ENCODE measurements at places on chromosomes 11 and 22.

DNA sequence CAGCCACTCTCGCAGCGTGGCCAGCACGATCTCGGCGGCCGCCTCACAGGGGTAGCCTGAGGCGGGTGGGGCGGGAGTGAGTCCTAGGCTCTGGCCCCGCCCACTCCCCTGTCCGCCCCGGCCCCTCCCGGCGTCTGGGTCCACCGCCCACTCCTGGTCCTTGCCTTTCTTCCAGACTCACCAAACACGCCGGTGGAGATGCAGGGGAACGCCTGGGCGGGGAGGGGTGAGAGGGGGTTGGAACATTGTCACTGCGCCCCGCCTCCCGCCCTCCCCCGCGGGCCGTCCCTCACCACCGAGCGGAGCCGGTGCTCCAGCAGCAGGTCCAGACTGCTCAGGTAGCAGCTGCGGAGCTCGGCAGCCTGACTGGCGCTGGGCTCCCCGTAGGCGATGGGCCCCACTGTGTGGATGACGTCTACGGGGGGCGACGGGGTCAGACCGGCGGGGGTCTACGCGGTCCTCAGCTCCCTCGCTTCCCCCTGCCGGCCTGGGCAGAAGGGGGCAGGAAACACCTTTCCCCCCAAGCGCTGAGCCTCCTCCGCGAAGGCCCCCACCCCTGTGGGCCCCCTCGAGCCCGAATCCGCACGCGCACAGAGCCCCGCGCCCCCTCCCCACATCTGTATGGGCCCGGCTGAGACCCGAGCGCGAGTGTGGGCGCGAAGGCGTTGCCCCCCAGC, 13.2 kb downstream of the OTUB1 start:
- DNase-seq, result no peak

GRCh38 chr22:29700206-29700899, 19.4 kb upstream of the CABP7 start:
- no peak for DNase-seq

DNA sequence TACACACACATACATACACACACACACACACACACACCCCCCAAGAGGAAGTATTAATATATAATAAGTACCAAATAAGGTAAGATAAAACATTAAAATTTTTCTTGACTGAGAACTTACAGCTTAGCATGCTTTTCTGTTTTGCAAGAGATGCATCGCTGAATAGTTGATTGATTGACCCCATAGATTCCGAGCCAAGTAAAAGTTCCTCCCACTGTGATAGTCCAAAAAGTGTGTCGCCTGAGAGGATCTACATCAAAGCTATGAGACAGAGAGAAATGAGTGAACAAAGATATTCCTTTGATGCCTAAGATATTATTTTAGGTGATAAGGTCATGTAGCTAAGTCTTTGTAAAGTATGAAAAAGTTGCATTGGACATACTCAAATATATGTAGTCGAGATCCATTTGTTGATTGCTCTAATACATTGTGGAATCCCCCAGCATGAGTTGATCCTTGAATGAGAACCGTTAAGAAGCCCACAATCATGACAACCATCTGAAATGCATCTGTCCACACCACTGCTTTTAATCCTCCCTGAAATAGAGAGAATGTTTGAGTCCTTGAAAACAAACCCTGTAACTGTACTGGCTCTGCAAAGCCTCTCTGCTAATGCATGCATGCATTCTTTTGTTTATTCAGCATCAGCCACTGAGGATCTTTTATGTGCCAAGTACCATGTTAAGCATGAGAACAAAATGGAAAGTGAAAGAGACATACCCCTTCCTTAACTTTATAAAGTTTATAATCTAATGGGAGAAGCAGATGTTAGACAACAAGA, 18.3 kb downstream of the SLC5A12 start:
- DNase-seq, result no peak

GRCh38 chr11:85977751-85978160, 91.1 kb downstream of the PICALM start:
- no peak for DNase-seq

GRCh38 chr22:41913842-41914534, 886 bp downstream of the SHISA8 start:
- DNase-seq, result no peak

DNA sequence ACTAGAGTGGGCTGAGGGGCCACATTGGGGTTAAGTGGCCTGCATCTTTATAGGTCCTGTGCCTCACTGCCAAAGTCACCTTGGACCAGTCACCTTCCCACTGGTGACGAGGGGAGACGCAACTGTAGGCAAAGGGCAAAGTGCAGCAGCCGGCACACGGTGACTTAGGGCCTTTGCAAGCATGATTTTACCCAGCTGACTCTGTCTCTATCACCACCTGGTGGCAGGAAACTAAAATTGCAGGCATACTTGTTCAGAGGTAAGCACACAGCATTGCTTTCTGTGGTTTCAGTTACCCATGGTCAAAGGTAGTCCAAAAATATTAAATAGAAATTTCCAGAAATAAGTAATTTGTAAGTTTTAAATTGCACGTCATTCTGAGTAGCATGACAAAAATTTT, 1164.4 kb downstream of the BRD1 start:
- no peak for DNase-seq

GRCh38 chr22:39234472-39234787, 10.4 kb downstream of the PDGFB start:
- DNase-seq, result no peak

DNA sequence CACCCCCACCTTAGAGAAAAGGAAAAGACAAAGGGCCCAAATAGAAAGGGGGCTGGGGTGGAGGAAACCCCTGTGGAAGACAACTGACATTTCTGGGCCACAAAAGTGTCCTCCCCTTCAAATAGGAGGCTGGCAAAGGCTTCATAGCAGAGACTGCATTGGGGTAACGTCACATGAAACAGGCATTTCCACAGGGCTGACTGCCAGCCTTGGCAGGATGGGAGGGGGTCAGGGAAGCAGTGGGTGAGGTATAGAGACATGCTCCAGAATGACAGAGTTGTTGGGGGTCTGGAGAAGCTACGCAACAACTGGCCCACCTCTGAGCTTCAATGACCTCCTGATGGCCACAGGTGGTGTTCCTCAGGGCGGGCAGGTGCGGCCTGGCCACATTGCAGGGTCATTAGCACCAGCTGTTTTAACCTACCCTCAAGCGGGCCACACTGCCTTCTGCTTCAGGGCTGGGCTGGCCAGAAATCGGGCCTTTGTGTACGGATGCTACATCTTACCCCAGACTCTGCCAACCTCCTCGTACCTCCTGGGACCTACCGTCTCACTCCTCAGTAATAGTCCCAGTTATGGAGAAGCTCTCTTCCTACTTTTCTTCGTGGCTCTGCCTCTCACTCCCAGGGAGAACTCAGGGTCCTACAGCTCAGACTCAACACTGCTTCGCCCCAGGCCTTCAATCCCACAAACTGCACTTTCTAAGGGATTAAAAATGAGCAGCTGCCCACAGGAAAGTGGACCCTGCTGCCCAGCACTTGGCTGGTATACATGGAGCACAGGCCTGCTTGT, 160.0 kb upstream of the NCAM1 start:
- DNase-seq, result no peak

DNA sequence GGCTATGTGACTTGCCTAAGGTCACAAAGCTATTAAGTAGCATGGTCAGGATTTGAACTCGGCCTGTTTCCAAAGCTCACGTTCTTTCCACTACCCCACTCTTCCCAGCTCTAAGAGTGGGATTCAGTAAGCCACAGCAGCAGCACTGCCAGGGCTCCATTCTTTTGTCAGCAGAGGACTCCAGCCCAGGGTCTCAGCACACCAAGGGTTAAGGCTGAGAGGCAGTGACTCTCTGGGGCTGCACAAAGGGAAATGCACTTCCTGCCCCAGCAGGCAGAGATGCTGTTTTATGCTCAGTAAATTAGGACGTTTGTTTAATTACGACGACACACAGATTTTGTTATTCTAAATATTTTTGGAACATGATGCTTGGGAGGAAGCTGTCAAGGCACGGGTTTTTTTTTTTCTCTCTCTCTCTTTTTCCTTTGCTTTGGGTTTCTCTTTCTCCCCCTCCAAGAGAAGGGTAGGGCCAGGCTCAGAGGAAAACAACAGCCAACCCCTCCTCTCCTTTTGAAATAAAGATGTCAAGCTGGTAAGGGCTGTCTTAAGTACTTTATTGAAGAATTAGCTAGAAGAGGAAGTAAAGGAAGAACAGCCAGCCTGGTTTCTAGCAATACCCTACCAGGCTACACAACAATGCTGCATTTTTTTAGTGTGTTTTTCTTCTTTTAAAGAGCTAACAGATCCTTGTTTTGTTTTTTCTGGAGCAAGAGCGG, 2.8 kb downstream of the MYH9 start:
- no peak for DNase-seq

GRCh38 chr11:130847517-130847916, 68.8 kb downstream of the SNX19 start:
- no peak for DNase-seq

- DNase-seq, result no peak
These were observed 88.7 kb downstream of the TP53I11 start for GRCh38 chr11:44861849-44862557.

- peak; percentile 18 for DNase-seq
These were observed 4.4 kb downstream of the SEC14L6 start for GRCh38 chr22:30541961-30542810.

GRCh38 chr11:31558001-31558400, 48.4 kb downstream of the ELP4 start:
- DNase-seq, result peak; percentile 22

DNA sequence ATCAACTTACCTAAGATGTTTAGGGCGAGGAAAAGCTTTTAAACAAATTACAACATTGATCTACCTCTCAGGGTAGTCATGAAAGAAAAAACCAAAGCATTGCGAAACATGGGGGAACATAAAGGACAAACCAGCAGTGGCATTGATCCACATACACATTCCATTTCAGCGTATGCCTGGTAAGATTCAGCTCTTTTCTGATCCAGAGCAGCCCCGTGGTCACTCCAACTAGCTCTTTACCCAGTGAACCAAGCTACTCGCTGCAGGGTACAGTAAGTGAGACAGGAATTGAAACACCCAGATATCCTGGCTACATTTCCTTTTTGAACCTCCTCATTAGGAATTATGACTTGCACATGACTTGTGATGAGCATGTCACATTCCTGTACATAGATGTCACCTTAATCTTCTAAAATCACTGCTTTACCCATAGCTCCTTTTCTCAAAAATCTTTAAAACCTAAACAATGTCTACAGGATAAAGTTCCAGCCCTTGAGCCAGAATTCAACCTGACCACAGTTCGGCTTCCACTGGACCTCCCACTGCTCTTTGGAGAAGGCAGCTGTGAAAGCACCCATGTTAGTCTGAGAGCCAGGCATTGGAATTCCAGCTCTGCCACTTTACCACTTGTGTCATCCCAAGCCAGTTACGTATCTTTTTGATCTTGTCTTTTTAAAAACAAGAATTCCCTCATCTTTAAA, 42.9 kb upstream of the AKIP1 start:
- DNase-seq, result no peak

- no peak for DNase-seq
These were observed 68.6 kb downstream of the CDKN1C start for GRCh38 chr11:2816941-2817421.

DNA sequence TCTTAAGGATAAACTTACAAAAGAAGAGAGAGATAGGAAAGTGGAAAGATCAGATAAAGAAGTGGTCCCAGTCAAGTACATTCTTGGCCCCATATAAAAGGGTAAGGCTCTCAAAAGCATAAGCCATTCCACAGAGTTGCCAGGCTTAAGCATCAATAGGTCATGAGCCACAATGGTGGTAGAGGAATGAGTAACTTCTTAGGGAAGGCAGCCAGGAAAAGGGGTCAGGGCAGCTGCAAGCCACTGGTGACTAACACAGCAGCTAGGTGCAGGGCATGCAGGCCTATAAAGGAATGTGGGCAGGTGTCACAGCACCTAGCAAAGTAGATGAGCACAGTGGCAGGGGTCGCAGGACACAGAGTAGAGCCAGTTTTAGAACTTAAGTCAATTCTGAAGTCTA, 302.6 kb upstream of the FAT3 start:
- DNase-seq, result no peak

DNA sequence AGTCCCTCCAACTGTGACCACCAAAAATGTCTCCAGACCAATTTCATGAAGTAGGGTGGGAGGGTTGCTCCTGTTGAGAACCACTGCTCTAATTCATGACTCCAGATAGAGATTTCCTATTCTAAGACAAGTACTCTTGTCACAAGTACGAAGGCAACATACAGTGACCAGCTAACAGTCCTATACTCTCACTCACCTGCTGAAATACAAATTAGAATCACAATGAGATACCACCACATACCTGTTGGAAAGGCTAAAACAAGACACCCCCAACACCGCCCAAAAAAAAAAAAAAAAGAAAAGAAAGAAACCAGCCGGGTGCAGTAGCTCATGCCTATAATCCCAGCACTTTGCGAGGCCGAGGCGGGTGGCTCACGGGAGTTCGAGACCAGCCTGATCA, 310.5 kb downstream of the SWAP70 start:
- no peak for DNase-seq

- no peak for DNase-seq
These were observed 5.9 kb downstream of the FAM118B start for GRCh38 chr11:126217491-126217890.

DNA sequence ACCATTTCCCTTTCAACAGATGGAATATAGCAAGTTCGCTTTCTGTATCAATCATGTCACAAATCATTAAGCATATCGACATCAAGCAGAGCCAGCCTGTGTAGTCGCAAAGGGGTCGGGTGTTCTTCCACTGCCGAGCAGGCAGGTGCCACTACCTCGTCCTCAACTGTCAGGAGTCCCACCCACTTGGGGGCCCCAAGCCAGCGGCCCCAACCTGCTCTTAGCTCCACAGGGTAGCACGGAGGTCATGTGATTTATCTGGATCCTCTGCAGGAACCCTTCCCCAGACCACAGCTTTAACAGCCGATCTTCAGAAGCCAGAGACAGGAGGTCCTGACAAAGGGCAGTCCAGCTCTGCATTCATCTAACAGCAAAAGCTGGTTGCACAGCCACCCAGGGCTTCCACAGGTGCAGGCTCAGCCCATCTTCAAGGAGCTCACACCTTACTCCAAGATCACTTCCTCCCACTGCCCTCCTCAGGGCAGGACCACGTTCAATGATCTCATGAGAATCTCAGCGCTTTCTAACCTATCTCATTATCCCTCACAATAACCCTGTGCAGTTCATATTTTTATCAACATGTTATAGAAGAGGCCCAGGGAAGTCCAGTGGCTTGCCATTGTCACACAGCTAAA, 110.2 kb downstream of the TRIM29 start:
- DNase-seq, result no peak

- no peak for DNase-seq
These were observed 17.8 kb upstream of the KCTD14 start for GRCh38 chr11:78040691-78041379.

- peak; percentile 52 for DNase-seq
These were observed 583 bp downstream of the TAF1D start for GRCh38 chr11:93740730-93741093.

GRCh38 chr11:124753205-124753604, 1.1 kb upstream of the VSIG2 start:
- DNase-seq, result no peak

DNA sequence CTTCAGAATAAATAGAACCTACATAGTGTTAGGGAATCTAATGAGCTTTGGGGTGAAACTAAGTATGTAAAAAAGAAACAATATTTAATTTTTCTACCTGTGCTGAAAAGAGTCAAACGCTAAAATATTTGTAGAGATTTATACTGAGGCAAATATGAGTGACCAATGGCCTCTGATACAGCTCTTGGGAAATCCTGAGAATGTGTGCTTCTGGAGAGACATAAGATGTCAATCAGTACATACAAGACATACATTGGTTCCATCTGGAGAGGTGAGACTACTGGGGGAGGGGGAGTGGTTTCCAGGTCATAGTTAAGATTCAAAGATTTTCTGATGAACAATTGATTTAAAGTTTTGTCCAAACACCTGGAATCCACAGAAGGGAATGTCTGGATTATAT, 970 bp downstream of the ASRGL1 start:
- peak; percentile 32 for DNase-seq
